ENCODE measurements at places on chromosomes 7 and 10. TPM values are rescaled to one million over a fixed set of nuclear protein-coding genes. Genes with fewer than 3 reads are reported as not detected.

DNA sequence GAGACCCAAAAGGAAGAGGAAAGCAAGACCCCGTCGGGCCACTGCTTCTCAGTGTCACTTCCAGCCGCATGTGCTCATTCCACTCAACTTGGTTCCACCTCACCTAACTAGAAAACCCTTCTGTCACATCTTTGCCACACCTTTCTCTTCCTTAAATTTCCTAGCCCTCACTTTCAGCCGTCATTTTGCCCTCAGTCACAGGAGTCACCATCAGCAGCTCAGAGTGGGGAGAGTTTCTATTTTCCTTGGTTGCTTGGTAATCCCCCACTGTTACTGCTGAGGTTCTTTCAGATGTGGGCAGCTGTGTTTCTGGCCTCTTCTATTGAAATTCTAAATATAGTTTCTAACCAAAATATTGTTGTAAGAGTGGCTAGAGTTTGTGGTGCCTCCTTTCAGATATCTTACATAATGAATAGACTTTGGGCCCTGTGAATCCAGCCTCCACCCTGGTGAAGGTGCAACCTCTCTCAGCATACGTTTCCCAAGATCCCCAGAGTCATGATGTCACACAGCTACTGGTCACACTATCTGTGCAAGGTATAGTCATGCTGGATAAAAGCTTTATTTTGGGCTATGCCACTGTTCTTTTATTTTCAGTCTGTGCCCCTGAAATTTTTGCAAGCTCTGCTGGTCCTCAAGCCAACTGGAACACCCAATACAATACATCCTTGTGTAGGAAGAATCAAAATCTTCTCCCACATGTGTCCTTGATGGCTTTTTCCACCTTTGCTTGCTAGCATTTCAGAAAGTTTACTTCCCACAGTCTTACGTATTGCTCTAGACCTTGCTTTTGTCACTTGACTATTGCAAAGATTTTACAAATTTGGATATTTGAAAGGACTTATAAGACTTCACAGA, 9.2 kb downstream of the AGBL3 start:
- H3K4me1 ChIP-seq: peaks cover 45% of the 10 kb centered on the region
- peak overlapping the region; percentile 95 for H3K27ac ChIP-seq
- H3K36me3 ChIP-seq: peaks cover 22% of the 10 kb centered on the region
- DNase-seq: peak; percentile 27

DNA sequence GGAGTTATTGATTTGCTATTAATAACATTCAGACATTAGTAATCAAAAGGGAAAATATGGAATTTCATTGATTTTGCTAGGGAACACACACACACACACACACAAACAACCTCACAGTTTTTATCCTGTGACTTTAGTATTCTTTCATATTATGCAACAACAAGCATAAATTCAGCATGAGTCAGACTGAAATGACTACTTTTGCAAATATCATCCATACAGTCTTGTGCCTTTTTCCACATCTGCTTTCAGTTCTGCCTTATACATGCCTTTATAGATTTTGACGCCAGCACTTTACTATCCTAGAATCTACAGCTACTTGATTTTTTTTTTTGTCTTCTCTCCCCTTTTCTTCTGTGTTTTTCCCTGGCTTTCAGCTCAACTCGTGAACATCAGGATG, 975.8 kb upstream of the LRRTM3 start:
- no peaks in the 10 kb centered on the region for H3K4me1 ChIP-seq
- no peak overlapping the region for H3K4me3 ChIP-seq
- no peak for DNase-seq

GRCh38 chr10:121597504-121598262, 561 bp downstream of the FGFR2 start:
- H3K36me3 ChIP-seq: no peaks in the 10 kb centered on the region
- H3K4me3 ChIP-seq: no peak overlapping the region
- peak; percentile 35 for DNase-seq
- no peak overlapping the region for H3K27ac ChIP-seq
- H3K4me1 ChIP-seq: peaks cover 4% of the 10 kb centered on the region

Gene MRLN
- not detected for total RNA-seq

Gene PTPN20
- total RNA-seq: 2.4 TPM

Gene NEUROD6
- not detected for total RNA-seq

DNA sequence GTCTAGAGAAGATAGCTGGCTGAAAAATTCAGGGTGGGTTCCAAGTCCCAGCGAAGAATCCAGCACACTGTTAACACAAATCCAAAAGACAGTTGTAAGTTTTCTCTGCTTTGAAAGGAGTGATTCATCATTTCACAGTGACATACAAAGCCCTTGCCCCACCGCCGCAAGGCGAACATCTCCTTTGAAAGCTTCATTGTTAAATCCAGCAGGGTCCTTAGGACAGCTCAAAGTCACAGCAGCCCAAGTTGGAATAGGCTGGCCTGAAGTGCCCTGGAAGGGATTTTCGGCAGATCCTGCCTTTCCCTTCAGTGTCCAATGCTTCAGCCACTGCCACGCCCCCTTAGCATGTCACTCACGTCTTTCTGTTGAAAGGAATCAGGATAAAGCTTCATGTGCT, 526.1 kb downstream of the CALN1 start:
- H3K36me3 ChIP-seq: no peaks in the 10 kb centered on the region
- DNase-seq: no peak
- H3K4me3 ChIP-seq: no peak overlapping the region
- H3K27me3 ChIP-seq: no peaks in the 10 kb centered on the region

Gene SFRP5
- 0.23 TPM for total RNA-seq

Gene AOC1
- not detected for total RNA-seq

DNA sequence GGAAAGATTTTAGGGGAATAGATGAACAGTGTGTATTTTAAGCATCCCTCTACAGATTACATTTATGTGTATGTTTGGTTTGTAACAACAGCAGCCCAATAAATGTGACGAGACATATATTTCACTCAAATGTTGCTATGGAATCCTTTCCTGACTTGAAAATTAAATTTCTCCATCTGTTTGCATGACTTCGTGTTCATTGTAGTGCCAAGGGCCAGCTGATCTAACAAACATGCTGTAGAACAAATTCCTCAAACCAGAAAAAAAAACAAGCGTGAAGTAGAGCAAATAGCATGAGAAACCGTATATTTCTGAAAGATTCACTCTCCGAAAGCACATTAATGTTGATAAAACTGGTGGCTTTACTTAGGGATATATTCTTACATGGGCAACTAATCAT, 87.8 kb downstream of the NRCAM start:
- H3K27ac ChIP-seq: no peak overlapping the region
- DNase-seq: no peak
- H3K4me3 ChIP-seq: no peak overlapping the region
- no peaks in the 10 kb centered on the region for H3K27me3 ChIP-seq

DNA sequence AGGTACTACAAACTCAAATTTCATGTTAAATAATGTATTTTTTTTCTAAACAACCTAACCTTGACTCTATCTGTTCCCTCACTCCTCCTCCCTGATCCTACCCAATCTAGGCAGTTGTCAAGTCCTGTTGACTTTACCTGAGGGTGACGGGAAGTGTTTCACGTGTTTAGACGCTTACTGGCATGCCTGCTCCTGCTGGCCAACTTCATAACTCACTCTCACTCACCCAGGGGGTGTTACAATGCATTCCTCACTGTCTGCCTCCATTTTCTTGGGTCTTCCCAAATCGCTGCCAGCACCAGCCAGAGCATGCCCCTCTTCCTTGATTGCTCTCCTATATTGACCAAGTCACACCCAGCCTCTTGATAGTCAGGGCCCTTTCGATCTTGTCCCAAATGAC, 28.3 kb downstream of the CRCP start:
- peaks cover 32% of the 10 kb centered on the region for H3K36me3 ChIP-seq
- H3K27me3 ChIP-seq: no peaks in the 10 kb centered on the region
- H3K4me1 ChIP-seq: peaks cover 3% of the 10 kb centered on the region
- DNase-seq: no peak
- H3K4me3 ChIP-seq: no peak overlapping the region
- H3K27ac ChIP-seq: peak overlapping the region; percentile 52

- H3K4me3 ChIP-seq: no peak overlapping the region
- H3K27ac ChIP-seq: no peak overlapping the region
- no peaks in the 10 kb centered on the region for H3K27me3 ChIP-seq
- peaks cover 19% of the 10 kb centered on the region for H3K36me3 ChIP-seq
Observed at GRCh38 chr10:18545621-18546305, 105.6 kb downstream of the NSUN6 start.

Gene SPDYE9
- not detected for total RNA-seq

Gene SUN3
- not detected for total RNA-seq

GRCh38 chr10:129963641-129964501, at the start of gene EBF3:
Gene EBF3, minus strand, starts transcription at chr10:129964274. Its CDS starts 506 bp downstream, at chr10:129963768.
- peaks cover 62% of the 10 kb centered on the region for H3K27me3 ChIP-seq
- peaks cover 12% of the 10 kb centered on the region for H3K4me1 ChIP-seq
- DNase-seq: peak; percentile 68
- H3K27ac ChIP-seq: peak within 1 kb of the TSS; percentile 58

DNA sequence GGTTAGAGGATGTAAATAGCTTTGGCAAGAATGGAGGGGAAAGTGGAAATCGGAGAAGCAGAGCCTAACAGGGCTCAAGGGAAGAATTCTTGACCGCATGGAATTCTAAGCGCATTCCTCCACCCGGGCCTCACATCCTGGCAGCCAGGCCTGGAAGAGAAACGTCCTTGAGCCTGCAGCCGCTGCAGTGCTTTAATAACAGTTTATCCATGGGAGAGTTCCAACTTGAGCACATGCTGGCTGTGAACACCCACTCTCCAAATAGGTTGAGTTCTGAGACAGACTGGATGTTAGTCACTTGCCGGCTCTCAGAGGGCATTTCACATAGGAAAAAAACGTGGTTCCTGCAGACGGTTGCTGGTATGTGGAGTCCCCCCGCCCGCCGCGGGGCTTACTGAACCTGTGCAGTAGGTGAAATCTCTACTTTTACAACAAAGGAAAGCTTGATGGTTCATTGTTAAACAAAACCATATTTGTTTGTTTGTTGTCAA, 61.4 kb upstream of the STEAP1B start:
- peaks cover 48% of the 10 kb centered on the region for H3K4me1 ChIP-seq
- H3K36me3 ChIP-seq: no peaks in the 10 kb centered on the region
- H3K4me3 ChIP-seq: no peak overlapping the region
- no peak overlapping the region for H3K27ac ChIP-seq
- H3K27me3 ChIP-seq: peaks cover 6% of the 10 kb centered on the region
- DNase-seq: no peak

Gene TAC1
- not detected for total RNA-seq

DNA sequence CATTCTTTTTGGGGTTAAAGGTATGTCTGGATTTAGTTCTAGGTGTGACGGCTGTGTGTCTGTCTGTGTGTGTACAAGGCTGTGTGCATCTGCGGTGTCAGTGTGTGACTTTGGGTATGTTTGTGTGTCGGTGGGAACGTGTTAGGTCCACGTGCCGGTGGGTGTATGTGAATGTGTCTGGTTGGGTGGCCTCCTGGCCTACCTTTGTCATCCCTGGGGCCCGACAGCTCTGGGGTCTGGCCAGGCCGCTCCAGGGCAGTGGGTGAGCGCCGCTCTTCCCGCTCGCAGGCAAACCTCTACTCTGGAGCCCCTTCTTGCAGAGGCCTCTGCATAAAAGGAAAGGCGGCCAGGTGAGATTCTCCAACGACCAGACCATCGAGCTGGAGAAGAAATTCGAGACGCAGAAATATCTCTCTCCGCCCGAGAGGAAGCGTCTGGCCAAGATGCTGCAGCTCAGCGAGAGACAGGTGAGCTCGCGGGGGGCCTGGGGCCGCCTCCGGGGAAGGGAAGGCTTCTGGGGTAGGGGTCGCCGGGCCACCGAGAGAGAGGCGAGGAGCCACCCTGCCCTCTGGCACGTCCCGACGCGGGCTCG, 2.4 kb downstream of the HHEX start:
- no peak for DNase-seq
- no peak overlapping the region for H3K27ac ChIP-seq
- H3K27me3 ChIP-seq: peaks cover 81% of the 10 kb centered on the region
- H3K4me1 ChIP-seq: peaks cover 15% of the 10 kb centered on the region
- peak overlapping the region; percentile 36 for H3K4me3 ChIP-seq

DNA sequence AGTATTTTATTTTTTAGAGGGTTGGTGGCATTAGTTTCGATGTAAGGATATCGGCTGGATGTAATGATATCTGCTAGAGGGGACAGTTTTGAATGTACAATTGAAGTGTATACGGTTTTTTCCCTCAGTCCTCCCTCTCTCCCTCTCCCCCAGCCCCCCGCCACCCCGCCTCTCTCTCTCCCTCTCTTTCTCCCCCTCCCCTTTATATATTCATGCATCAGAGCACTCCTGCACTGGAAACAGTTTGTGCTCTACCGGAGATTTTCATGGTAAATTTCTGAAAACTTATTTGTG, 1.6 kb downstream of the GLCCI1 start:
- no peak overlapping the region for H3K4me3 ChIP-seq
- no peak for DNase-seq
- peaks cover 15% of the 10 kb centered on the region for H3K4me1 ChIP-seq

GRCh38 chr7:120941064-120941463, 9.5 kb upstream of the ING3 start:
- no peak for DNase-seq
- H3K36me3 ChIP-seq: no peaks in the 10 kb centered on the region
- H3K4me3 ChIP-seq: no peak overlapping the region
- H3K27ac ChIP-seq: no peak overlapping the region

Gene SORBS1
- 0.71 TPM for total RNA-seq

- H3K4me3 ChIP-seq: no peak overlapping the region
- no peak overlapping the region for H3K27ac ChIP-seq
- no peak for DNase-seq
- peaks cover 2% of the 10 kb centered on the region for H3K27me3 ChIP-seq
- no peaks in the 10 kb centered on the region for H3K4me1 ChIP-seq
Observed at GRCh38 chr7:101487105-101487458, 124.4 kb downstream of the COL26A1 start.

Gene GPR85
- not detected for total RNA-seq

GRCh38 chr10:21524526-21525366, 736 bp downstream of the SKIDA1 start:
- H3K4me1 ChIP-seq: peaks cover 29% of the 10 kb centered on the region
- H3K27me3 ChIP-seq: peaks cover 68% of the 10 kb centered on the region
- H3K36me3 ChIP-seq: no peaks in the 10 kb centered on the region
- peak overlapping the region; percentile 99 for H3K27ac ChIP-seq

DNA sequence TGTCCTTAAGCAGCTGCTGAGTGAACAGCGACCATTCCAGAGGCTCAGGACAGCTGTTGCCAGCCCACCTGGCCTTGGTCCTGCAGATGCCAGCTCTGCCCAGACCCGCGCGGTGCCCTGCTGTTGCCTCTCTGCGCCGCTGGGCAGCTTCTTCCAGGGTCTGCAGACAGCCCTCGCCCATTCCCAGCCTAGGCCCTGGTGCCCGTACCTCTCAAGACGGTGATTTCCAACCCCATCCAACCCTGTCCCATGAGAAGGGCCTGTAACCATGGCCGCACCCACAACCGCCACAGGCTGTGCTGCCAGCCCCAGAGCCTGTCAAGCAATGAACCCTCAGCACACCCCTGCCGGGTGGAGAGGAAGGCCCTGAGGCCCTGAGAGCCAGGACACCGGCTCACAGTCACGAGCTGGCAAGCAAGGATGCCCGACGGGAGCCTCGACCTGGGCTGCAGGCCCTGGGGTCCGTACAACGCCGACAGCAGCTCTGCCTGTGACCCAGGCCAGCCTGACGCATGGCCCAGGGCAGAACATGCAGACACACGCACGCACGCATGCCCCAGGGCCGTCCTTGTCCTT, 231.9 kb downstream of the MAD1L1 start:
- DNase-seq: peak; percentile 23
- no peaks in the 10 kb centered on the region for H3K27me3 ChIP-seq
- H3K4me3 ChIP-seq: no peak overlapping the region
- no peaks in the 10 kb centered on the region for H3K36me3 ChIP-seq
- H3K27ac ChIP-seq: no peak overlapping the region

GRCh38 chr10:120931423-120931822, 80.3 kb downstream of the WDR11 start:
- no peaks in the 10 kb centered on the region for H3K4me1 ChIP-seq
- H3K27ac ChIP-seq: no peak overlapping the region
- H3K36me3 ChIP-seq: no peaks in the 10 kb centered on the region

- H3K4me1 ChIP-seq: no peaks in the 10 kb centered on the region
- DNase-seq: no peak
Observed at GRCh38 chr7:158166386-158167340, 421.0 kb downstream of the PTPRN2 start.

All from activated naive CD8-positive, alpha-beta T cell treated with anti-CD3 and anti-CD28 coated beads, Interleukin-2, amount 10 ng/mL, durations not matched to agents 7 days and 5 days (primary cell).